ENCODE measurements at places on chromosomes 3 and 15.

DNA sequence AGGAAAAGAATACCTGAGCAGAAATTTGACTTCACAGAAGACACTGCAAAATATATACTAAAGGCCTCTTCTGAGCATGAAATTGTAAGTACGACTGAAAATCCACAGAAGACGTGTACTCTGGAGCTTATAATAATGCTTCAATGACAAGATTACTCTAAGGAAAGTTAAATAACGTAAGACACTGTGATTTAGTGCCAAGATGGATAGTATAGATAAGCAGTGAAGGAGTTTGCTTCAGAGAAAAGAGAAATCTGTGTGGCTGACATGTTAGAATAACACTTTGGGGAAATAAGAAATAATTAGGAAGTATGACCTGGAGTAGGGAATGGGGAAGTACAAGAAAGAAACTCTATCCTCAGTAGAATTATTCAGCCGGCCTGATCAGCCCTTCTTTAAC lies 28.9 kb downstream of the ALDH1A2 start:
- no peak for DNase-seq

DNA sequence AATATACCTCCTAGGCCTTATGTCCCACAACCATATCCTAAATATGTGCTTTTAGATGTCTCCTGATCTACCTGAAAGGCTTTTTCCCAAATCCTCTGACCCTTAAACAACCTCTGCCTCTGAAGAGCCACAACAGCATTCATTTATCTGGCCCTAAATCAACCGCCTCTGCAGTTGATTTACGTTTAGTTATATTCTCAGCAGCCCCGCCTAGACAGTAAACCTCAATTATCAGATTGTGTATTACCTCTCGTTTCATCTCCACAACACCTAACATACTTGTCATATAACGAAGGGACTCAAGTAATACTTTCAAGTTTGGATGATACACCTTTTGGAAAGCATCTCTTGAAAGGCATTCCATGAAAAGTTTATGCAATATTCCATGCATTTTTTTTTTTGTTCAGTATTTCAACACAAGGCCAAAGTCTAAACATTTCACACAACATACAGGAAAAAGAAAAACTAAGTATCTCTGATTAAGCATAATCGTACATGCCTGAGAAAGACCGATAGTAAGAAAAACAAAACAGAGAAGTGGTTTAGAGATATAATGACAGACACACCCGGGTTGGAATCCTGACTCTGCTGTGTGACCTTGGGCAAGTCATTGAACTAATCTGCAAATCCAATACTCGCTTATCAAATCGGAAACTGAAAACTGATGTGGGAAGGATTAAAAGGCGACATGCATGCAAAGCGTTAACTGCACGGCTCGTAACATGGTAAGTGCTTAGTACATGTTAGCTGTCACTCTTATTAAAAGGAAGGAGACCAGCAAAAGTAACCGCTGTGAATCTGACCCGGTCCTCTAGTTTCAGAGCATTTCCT lies 778 bp downstream of the CRBN start:
- DNase-seq, result no peak

DNA sequence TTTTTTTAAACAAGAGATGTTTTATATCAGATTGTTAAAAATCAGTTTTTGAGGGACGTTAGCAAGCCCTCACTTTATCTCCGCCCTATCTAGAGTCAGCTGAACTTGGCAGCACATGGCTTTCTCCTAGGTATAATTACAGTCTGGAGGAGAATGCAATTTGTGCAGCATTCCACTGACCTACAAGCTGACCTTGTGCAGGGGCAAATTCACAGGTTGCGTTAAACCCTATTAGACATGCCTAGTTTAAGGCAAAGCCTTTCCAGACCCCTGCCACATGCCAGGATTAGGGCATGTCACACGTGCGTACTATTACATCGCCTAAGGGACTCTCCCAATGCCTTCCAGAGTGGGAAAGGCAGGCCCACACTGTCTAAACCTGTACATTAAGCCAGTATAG lies 224.0 kb downstream of the GREM1 start:
- no peak for DNase-seq

DNA sequence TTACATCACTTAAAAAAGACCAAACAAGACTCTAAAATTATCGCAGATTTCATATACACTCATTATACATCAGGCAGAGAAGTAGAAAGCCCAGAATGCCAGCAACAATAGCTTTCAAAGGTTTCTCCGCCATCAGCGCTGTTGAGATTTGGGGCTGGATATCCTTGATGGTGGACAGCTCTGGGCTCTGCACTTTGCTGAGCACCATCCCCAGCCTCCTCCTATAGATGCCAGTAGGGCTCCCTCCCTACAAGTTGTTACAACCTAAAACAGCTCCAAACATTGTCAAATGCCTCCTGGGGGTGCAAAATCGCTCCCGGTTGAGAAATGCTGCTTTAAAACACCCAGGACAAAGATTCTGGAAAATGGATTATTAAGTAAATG lies 73.5 kb downstream of the ATP10A start:
- DNase-seq, result no peak

GRCh38 chr3:48247401-48247811 lies 6.5 kb downstream of the ZNF589 start:
- DNase-seq, result no peak

DNA sequence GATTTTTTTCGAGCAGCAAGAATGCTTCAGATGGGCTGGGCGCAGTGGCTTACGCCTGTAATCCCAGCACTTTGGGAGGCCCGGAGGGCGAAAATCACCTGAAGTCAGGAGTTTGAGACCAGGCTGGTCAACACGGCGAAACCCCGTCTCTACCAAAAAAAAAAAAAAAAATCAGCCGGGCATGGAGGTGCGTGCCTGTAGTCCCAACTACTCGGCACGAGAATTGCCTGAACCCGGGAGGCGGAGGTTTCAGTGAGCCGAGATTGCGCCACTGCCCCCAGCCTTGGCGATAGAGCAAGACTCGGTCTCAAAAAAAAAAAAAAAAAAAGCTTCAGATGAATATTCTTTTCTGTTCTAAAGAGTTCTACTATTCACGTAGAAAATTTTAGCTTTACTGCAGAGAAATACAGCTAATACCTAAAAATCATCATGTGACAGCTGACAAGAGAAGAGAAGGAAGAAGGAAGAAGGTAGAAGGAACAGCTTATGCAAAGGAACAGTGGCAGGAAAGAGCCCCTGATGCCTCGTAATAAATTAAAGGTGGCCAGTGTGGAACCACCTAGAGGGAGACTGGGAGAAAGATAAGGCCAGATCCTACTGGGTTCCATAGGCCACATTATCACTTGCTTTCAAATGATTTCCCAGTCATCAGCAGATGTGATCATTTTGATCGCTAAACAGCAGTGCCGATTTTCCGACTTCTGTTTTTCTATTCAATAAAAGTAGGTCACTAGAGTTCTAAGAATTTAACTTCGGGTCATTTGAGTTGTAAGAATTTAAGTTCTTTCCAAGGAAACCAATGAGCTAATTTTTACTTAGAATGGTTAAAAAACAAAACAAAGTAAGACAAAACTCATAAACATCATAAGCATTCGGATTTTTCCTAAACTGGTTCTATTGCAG lies 1.5 kb downstream of the CMTM6 start:
- no peak for DNase-seq

- DNase-seq, result no peak
Observed at GRCh38 chr3:155321418-155321817, 27.9 kb upstream of the STRIT1 start.

DNA sequence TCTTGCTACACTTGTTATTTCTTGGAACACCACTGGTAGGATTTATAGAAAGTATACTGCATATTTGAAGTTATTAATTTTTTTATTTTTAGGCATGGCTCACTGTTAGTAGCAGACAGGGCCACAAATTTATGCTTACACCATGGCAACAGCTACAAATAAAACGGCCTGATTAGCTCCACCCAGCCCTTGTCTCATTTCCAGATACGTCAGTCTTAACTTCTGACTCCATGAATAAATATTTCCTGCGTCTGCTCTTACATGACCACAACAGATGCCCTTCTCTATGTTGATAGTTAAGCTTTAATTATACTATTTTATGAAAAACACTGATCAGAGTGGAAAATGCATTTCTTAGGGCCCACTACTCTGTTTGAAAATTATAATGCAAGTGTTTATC lies 62.3 kb upstream of the CPOX start:
- no peak for DNase-seq

GRCh38 chr3:43370293-43370980 lies 84.1 kb downstream of the SNRK start:
- DNase-seq, result no peak

DNA sequence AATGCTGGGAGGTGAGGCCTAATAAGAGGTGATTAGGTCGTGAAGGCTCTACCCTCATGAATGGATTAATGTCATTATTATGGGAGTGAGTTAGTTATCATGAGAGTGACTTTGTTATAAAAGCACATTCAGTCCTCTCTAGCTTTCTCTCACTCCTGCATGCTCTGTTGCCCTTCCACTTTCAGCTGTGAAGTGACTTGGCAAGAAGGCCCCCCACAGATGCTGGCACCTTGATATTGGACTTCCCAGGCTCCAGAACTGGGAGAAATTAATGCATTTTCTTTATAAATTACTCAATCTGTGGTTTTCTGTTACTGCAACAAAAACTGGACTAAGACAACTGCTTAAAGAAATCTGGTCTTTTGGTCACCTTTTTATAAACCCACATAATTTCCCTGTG lies 144.3 kb downstream of the FBN1 start:
- no peak for DNase-seq

- DNase-seq, result no peak
Observed at GRCh38 chr3:63095-63765, 133.3 kb upstream of the CHL1 start.

- no peak for DNase-seq
Observed at GRCh38 chr15:70526221-70526973, 237.0 kb downstream of the UACA start.

GRCh38 chr15:66753687-66754377 lies 51.8 kb downstream of the SMAD6 start:
- no peak for DNase-seq

GRCh38 chr3:99644746-99645145 lies 6.4 kb downstream of the COL8A1 start:
- no peak for DNase-seq

- no peak for DNase-seq
Observed at GRCh38 chr3:65006300-65006739, 318.5 kb upstream of the ADAMTS9 start.

DNA sequence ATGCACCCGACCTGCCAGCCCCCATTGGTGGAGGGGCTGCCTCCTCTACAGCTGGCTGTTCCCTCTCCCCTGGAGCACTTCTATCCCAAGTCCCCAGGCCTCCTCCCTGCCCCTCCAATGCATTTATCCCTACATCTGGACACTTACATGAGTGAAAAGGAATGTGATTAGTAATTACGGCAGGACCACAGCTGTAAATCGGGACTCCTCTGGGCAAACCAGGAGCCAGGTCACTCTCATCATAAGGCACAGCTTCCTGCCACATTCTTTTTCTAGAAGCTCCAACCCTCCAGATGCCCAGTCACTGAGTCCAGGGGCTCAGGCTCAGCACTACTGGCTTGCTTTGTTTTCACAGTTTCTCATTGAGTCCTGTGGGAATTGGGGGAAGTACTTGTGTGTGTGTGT lies 54.3 kb downstream of the IL20RB start:
- DNase-seq, result no peak

DNA sequence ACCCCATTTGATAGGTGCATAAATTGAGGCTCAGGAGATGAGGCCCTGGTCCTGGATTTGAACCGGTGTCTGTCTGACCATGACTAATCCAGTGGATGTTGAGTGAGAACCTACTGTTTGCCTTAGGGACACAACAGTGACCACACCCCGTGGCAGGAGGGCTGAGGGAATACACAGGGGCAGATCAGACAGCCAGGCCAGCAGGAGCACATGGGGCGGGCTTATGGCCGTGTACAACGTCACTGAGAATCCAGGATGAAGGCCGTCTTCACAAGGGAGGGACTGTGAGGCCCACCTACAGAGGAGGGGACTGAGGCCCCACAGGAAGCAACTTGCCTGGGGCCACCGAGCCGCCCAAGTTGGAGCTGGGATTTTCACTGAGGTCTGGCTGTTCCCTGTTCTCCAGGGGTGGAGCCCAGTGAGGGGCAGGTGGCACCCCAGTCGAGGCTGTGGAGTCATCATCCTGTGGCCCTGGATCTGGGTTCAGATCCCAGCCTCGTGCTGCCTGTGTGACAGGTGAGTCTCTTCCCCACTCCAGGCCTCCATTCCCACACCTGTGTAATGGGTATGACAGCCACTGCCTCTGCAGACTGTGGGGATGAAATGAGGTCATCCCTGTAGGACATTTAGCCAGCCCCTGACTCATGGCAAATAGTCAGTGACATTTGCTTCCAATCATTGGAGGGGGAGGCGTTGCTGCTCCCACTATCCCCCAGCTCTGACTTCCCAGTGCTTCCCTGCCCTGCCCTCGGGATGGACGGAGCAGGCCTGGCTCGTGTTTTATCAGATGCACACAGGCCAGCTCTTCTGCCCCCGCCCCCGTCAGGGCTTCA lies 6.3 kb upstream of the PLXND1 start:
- no peak for DNase-seq

- DNase-seq, result no peak
Observed at GRCh38 chr3:153906366-153906765, 214.8 kb upstream of the ARHGEF26 start.

DNA sequence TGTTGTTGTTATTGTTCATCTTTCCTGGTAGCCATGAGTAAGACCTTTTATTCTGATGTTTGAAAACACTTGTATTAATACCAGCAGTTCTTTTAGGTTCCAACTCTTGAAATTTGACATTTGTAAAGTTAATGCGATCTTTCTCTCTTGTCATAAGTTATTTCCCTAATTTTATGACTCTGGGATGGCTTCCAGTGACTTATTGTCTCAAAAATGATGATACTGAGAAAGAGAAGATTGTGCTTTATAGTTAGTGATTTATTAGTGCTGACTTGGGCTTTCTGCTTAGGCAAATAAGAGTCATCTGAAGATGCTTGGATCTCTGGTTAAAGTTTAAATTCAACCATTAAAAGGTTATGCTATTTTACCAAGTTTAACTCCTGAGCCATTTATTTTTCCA lies 715.2 kb downstream of the GRM7 start:
- DNase-seq, result no peak

DNA sequence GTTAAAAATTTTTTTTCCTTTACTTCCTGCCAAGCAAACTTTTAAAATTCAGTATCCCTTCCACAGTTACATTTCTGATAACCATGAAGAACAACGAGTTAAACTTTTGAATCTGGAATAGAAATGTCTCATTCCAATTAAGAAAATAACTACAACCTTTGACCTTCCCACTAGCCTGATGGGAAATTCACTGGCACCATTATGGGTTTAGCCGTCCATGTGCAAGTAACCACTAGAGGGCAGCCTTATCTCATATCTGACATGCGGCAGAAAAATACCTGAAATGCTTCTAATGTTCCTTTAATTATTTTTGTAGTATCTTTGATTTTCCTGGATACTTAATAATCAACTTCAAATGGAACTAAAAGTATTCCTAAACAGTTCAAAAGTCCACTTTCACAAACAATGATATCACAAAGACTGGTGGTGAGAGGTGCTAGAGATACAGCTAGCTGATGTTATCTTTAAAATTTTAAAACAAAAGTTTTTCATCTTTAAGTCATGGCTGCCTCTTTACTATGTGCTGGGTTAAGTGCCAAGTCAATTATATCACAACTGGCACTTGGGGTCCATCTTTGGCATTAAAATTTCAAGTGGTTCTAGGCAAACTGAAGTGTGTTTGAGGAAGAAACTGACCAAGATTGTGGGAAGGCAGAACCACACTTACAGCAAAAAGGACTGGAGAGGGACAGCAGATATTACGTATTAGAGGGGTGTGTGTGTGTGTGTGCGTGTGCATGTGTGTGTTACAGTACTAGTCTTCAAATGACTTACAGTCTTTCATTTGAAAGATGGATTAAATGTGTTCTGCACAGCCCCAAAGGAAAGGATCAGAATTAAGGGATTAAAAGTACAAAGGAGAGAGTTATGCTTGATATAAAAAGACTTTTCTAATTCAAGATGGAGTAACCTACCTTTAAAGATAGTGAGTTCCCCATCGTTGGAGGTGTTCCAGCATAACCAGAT lies 107.1 kb upstream of the ICE2 start:
- no peak for DNase-seq

Data from stimulated activated CD8-positive, alpha-beta memory T cell treated with anti-CD3 and anti-CD28 coated beads, Interleukin-15, amount 100 ng/mL, for 4 hours (primary cell).